ENCODE measurements at places on chromosomes 11 and 22. TPM values are rescaled to one million over a fixed set of nuclear protein-coding genes. Genes with fewer than 3 reads are reported as not detected.

- H3K4me3 ChIP-seq: no peak overlapping the region
- no peaks in the 10 kb centered on the region for H3K4me1 ChIP-seq
- no peaks in the 10 kb centered on the region for H3K36me3 ChIP-seq
- DNase-seq: no peak
Measured at GRCh38 chr11:98409069-98409468, 611.7 kb upstream of the CNTN5 start.

- H3K27ac ChIP-seq: no peak overlapping the region
- no peak overlapping the region for H3K4me3 ChIP-seq
- no peak for DNase-seq
- peaks cover 32% of the 10 kb centered on the region for H3K4me1 ChIP-seq
- no peaks in the 10 kb centered on the region for H3K36me3 ChIP-seq
Measured at GRCh38 chr11:69461272-69461962, 20.0 kb upstream of the LINC01488 start.

DNA sequence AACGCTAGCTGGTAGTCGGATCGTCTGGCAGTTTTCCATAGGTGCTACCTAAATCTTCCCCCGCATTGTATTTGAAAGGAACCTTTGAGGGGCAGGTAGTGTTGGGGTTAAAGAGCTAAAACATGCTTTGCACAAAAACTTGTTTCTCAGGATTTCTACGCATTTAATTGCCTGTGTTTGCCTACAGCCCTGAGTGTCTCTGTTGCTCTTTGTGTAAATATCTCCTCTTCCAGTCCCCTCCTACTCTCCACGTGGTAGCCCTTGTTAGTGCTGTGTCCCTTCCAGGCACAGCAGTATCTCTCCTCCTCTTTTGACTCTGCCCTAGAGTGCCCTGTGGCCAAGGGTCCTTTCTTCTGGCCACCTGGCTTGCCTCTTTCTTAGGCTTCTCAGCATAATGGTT lies 81.7 kb downstream of the BARX2 start:
- peak; percentile 25 for DNase-seq
- H3K27me3 ChIP-seq: no peaks in the 10 kb centered on the region
- H3K4me1 ChIP-seq: no peaks in the 10 kb centered on the region
- no peak overlapping the region for H3K27ac ChIP-seq
- no peak overlapping the region for H3K4me3 ChIP-seq

LINC01488 gene
- total RNA-seq: not detected

Measured in transverse colon (tissue), 4 donors.